ENCODE measurements at places on chromosomes 3 and 15.

DNA sequence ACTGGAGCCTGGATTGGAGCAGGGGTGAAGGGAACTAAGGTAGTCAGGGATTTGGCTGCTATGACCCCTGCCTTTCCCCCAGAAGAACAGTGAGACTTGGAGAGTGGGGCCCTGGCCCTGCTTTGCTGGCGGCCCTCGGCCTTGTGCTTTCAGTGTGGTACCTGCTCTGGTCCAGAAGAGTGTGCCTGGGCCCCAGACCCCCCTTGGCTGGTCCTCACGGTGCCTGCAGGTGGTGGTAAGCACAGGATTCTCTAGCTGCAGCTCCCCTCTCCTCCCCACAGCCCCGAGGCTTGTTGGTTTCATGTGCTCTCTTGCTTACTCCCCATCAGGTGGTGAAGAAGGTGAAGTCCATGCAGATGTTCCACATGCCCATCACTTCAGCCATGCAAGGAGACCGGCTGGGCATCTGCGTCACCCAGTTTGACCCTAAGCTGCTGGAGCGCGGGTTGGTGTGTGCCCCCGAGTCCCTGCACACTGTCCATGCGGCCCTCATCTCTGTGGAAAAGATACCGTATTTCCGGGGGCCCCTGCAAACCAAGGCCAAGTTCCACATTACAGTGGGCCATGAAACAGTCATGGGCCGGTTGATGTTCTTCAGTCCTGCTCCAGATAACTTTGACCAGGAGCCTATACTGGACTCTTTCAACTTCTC lies 125.7 kb downstream of the DNAJB8 start:
- DNase-seq = no peak

GRCh38 chr15:78508272-78508671 lies 895 bp downstream of the HYKK start:
- no peak for DNase-seq

GRCh38 chr3:161700998-161701397 lies 204.4 kb downstream of the OTOL1 start:
- DNase-seq = no peak

DNA sequence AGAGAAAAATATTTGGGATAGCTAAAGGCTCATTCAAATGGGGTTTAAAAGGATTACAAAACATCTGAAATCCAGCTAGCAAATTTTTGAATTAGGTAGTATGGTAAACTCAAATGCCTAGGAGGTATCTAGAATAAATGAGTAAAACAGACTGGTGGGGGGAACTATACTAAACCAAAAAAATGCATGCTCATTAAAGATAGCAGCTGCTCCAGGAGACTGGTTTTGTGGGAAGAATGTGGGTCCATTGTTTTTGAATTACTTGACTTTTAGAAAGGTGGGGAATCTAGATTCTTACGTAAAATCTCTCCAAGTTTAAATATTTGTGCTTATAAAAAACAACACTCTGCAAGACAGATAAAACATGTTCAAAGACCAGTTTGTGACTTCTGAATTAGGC lies 73.8 kb downstream of the LEKR1 start:
- no peak for DNase-seq

GRCh38 chr3:194404365-194405140 lies 5.5 kb upstream of the GP5 start:
- DNase-seq = peak; percentile 66

- no peak for DNase-seq
These were observed 55.8 kb upstream of the LMCD1 start for GRCh38 chr3:8445861-8446260.

DNA sequence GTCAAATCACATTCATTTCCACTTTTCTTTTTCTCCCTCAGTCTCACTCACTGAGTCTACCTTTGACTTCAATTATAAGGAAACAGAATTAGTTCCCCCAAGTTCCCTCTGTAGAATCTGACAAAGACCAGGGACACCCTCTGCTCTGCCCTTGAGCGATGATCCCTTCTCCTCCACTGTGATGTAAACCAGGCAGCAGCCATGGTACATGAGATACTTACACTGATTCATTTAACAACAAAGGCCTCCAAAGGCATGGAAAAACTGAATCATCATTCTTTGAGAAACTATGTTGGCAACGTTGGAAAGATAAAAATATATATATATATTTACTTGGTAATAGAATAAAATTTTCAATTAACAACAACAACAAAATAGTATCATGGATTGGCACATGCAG lies 84.1 kb downstream of the P3H2 start:
- DNase-seq = no peak

GRCh38 chr15:94400526-94401298 lies 169.4 kb downstream of the MCTP2 start:
- no peak for DNase-seq

- no peak for DNase-seq
These were observed 614.8 kb downstream of the DIPK2A start for GRCh38 chr3:144586382-144586781.

DNA sequence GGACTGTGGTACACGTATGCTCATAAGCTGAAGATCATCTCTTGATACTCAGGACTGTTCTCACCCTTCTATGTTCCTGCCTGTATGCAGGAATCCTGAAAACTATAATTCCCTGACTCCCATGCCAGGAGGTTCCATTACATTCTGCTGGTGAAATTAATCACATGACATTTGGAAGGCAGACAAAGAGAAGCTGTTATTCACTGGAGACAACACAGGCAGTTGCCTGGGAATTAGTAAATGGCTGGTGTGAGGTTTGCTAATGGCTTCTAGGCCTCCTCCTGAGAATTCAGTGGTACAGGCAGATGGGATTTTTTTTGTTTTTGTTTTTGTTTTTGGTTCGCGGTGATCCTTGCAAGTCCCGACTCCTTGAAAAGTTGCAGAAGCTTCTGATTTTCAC lies 91.4 kb downstream of the CTNNB1 start:
- DNase-seq = no peak

DNA sequence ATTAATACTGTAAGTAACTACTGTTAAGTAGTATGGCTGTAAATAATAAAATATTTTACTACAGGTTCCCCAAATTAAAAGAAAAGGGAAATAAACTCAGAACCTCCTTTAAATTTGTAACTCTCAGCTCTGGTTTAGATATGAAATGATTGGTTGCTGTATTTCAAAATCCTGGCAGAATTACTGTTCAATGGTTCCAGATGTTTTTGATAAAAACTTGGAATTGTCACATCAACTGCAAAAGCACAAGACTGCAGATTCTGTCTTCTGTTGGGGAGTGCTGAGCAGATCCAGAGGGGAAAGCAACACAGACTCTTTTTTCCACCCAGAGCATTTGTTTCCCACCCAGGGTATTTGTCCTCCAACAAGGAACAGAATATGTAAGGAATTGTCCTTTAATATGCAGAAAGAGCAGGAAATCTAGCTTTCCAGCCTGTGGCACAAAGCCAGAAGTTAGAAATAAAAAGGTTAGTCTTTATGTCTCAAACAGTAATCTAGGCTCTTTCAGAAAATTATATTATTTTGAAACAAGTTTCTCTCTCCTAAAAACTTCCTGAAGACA lies 178.1 kb downstream of the KLHL25 start:
- no peak for DNase-seq

DNA sequence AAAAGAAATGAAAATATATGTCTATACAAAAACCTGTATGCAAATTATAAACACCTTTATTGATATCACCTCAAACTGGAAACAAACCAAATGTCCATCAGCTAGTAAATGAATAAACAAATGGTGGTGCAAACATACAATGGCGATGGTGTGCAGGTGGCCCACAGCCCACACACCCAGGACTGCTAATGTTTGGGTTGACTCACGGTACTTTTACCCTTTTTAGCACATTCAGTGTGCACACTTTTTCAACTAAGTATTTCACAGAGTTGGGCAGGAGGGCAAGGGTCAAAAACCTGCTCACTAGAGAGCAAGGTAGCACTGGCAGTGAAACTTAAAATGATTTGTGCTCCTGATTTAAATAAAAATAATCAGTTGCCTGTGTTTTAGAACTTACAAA lies 123.1 kb upstream of the BHLHE40 start:
- DNase-seq = no peak

- no peak for DNase-seq
These were observed 7.5 kb upstream of the UBL7 start for GRCh38 chr15:74468341-74469032.

DNA sequence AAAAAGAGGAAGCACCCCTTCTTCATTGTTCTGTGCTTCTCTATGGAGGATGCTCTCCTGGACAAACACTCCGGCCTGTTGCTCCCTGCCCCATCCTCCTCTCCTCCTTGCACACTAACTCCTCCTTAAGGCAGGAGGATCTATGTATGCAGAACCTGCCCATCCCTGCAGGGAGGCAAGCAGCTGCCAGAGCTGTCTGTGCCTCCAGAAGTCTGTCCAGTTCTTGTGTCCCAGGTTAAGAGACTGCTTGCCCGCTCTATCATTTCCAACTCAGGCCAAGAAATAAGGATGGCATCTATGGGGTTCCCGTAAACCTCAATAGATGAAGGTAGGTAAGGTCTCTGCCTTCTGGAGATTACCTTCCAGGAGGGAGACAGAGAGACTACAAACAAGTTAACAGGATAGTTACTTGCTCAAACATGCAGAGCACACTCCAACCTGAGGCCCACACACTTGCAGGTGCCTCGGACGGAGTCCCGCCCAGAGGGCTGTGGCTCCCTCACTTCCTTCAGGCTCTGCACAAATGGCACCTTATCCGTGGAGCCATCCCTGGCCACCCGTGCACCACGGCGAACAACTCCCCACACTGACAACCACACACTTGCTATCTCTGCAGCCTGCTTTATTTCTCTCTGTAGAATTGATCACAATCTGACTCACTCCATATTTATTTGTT lies 6.9 kb downstream of the XXYLT1 start:
- no peak for DNase-seq

DNA sequence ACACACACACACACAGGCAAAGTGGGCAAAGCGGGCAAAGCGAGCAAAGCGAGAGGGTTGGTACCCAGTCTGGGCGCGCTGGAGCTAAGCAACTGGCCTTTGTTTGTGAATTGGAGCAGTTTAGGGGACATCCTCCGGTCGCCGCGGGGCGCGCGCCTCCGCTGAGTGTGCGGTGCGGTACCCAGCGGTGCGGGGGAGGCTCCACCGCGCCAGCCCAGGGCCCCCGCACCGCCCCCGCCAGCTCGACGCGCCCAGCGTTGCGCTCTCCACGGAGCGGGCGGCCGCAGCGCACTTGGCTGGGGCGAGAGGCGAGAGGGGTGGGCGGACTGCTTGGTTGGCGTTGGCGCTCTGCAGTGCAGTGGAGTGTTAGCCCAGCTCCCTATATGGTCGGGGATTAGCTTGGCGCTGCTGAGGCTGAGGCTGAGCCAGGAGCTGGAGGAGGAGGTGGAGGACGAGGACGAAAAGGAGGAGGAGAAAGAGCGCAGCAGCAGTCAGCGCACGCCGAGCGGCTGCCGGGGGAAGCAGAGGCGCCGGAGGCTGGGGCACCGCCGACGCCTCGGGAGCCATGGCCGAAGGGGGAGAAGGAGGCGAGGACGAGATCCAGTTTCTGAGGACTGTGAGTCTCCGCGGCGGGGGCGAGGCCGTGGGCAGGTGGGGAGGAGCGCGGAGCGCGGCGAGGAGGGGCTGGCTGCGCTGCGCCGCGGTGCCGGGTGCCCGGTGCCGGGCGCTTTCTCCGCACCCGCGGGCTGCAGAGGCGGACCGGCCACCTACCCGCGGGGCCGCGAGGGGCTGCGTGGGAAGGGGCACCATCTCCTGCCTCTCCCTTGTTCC lies at the start of gene RYR3:
RYR3 (plus strand) TSS at position 487 of the 831 bp plus-strand sequence; CDS start at position 566, 79 bp downstream.
- DNase-seq = no peak

- no peak for DNase-seq
These were observed 49.1 kb downstream of the NR1I2 start for GRCh38 chr3:119831022-119831421.

- DNase-seq = no peak
These were observed 6.4 kb upstream of the FAM219B start for GRCh38 chr15:74913041-74913440.

GRCh38 chr15:94338243-94338846 lies 107.0 kb downstream of the MCTP2 start:
- DNase-seq = no peak

DNA sequence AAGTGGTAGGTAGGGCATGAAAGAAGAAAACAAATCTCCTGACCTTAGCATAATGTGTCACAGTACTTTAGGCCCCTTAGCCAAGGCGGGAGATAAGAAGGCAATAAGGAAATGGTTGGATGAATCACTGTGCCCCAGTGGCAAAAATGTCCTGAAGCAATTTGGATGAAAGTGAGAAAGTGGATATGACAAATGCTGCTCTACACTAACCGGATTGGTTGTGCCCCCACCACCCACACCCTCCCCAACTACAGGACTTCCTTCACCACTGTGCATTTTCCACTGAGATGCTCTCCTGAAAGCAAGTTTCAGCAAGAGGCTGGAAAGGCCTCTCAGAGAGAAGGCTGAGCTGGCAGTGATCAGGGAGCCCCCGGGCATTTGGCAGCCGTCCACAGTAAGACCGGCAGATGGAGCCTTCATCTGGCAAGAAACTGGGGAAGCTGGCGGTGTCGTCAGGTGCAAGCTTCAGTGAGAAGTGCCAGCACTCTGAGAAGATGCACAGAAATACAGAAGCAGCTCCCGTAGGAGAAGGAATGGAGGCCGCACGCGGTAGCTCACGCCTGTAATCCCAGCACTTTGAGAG lies 63.8 kb downstream of the ATP1B3 start:
- peak; percentile 60 for DNase-seq

DNA sequence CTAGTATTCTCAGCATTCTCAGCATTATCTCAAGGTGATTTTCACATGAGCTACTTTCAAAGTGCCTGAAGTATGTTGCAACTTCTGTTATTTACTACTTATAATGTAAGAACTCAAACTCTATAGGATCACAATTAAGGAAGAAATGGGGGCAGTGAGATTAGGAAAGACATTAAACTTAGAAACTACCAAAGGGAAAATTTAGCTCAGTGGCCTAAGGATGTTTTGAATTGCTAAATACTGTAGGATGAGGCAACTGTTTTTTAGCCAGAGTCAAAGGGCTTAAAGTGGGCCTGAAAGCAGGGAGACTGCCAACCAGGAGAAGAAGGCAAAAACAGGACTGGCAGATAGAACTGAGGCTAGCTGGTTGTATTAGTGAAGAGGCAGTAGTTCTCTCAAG lies 55.5 kb upstream of the MBNL1 start:
- DNase-seq = no peak

DNA sequence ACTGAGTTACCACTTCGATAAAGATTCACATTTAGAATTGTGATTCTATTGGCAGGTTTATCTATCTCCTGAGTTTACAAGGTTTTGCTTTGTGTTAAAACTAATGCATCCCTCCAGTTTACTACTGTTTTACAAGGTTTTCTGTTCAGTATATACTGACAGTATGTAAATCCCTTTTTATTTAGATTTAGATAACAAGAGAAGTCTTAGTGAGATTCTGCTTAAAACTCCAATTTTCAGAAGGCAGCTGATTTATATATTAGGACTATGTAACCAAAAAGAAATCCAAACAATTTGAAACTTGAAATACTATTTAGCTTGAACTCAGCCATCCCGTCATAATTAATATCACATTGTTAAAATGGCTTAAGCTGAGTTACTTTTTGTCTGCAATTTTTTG lies 619.2 kb downstream of the NAALADL2 start:
- DNase-seq = no peak

GRCh38 chr15:63514531-63514943 lies 10.1 kb downstream of the USP3 start:
- no peak for DNase-seq

DNA sequence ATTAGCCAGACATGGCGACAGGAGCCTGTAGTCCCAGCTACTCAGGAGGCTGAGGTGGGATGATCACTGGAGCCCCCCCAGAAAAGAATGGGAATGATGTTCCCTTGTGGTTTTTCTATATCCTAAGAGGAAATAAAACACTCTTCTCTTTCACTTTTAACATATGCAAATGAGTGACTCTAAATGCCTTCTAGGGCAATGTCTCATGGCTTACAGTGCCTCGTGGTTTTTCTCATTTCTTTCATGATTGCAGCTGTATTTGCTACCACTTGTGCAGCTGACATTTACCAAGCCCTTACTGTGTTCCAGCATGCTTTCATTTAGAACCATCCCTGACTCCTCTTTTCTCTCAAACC lies 26.4 kb downstream of the STOML1 start:
- no peak for DNase-seq
